ENCODE measurements at places on chromosomes 11 and 22. TPM values are rescaled to one million over a fixed set of nuclear protein-coding genes. Genes with fewer than 3 reads are reported as not detected.

Gene GPR137
- total RNA-seq, result 105 TPM

Gene CPSF7
- total RNA-seq, result 77.1 TPM

Gene ANO1
- 228 TPM for total RNA-seq

Gene TEX54
- total RNA-seq, result not detected

Gene PRRG4
- 12.7 TPM for total RNA-seq

Gene OR8G1
- not detected for total RNA-seq

Gene NCF4
- 11.3 TPM for total RNA-seq

Gene GAL3ST3
- total RNA-seq, result 0.78 TPM

Gene VPREB1
- not detected for total RNA-seq

Gene C11orf16
- not detected for total RNA-seq

Gene TEX12
- not detected for total RNA-seq

Gene SGSM1
- 6.8 TPM for total RNA-seq

Gene SLC22A6
- total RNA-seq, result not detected
